CD4-positive, alpha-beta T cell treated with Interleukin-6 for 4 hours (primary cell): ENCODE measurements at places on chromosomes 2 and 18.

DNA sequence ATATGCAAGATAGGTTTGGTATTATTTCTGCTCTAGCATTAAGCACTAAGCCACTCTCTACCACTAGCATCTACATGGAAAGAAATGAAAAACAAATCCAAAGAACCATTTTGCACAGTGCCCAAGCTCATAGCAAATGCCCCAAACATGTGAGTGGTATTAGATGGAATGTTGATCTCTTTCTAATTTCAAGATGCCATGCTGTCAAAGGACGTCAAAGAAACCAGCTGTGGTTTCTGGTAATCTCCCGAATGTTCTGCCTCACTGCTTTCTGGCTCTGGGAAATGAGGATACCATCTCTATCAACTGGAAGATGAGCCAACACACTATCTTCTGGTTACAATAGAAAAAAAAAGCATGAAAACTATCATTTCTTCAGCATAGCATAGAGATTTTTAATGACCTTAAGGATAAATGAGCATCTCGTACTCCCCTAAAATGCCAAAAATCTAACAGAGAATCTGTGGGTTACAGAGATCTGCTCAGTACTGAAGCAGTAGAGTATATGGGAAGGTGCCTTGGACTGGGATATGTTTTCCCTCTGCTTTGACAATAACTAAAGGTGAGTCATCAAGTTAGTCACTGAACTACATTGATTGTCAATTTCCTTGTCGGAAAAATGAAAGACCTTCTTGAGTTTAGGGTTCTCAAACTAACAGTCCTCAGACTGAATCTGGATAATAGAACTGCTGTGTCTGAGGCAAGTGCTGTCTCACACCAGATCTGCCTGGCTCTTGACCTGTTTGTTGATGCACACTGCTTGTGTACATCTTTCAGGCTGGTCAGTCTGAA, 244.8 kb upstream of the NCKAP5 start:
- DNase-seq = no peak

GRCh38 chr2:195734395-195734794, 77.4 kb downstream of the SLC39A10 start:
- DNase-seq = no peak

- no peak for DNase-seq
Observed at GRCh38 chr2:54000524-54000923, 29.7 kb upstream of the PSME4 start.

- no peak for DNase-seq
Observed at GRCh38 chr18:7116792-7117389, 706 bp downstream of the LAMA1 start.

- peak; percentile 3 for DNase-seq
Observed at GRCh38 chr18:46917803-46918600, 600 bp downstream of the KATNAL2 start.

- peak; percentile 26 for DNase-seq
Observed at GRCh38 chr2:25851740-25852503, 26.4 kb downstream of the ASXL2 start.

GRCh38 chr18:21004726-21005125, 106.9 kb downstream of the ROCK1 start:
- no peak for DNase-seq

DNA sequence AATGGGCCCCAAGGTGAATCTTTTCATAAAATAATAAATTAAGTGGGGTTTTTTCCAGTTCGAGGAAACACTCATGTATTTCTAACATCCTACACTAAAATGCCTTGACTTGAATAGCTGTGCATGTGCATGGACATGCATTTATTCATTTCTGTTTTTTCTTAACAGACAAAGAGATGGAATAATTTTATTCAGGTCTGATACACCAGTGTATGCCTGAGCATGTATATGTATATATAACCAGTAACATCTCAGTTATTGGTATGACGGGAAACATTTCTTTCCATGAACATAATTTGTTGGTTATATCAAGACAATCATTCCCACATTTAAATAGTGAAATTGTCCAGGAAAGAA, 468.7 kb upstream of the TNP1 start:
- no peak for DNase-seq

DNA sequence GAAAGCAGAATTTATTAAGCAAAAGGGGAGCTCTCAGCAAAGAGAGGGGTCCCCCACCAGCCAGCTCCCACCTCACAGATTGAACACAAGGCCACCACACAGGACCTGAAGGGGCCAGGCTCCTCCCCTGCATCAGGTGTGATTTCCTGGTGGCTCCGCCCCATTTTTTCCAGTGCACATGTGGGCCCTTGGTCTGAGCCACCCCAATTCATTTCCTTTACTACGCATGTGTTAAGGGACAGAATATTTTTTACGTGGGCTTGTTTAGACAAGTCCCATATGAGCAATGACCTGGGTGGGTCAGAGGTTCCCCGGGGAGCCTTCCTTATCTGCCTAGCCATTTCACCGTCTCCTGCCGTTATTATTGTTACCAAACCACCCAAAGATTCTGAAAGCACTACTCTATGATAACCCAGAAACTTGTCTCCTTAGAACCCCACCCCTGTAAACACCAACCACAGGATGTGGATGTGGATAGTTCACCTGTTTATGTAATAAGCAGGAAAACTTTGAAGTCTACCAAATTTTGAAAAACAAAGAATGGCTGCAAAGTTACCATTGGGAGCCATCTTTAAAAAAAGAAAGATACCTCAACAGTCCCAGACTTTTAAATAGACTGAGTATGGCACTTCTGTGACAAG, 191.7 kb downstream of the CD226 start:
- DNase-seq = peak; percentile 2

DNA sequence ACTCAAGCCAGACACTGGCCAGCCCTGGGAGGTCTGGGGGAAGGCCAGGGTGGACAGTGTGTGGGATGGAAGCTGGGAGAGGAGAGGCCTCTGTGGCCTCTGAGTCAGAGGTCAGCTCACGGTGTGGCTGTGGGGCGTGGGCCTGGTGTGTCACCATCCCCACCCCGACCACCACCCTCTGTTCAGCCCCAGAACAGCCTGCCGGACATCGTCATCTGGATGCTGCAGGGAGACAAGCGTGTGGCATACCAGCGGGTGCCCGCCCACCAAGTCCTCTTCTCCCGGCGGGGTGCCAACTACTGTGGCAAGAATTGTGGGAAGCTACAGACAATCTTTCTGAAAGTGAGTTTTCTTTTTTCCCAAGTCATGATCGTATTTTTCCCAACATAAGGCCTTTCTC, 110.5 kb downstream of the DYSF start:
- DNase-seq = no peak

DNA sequence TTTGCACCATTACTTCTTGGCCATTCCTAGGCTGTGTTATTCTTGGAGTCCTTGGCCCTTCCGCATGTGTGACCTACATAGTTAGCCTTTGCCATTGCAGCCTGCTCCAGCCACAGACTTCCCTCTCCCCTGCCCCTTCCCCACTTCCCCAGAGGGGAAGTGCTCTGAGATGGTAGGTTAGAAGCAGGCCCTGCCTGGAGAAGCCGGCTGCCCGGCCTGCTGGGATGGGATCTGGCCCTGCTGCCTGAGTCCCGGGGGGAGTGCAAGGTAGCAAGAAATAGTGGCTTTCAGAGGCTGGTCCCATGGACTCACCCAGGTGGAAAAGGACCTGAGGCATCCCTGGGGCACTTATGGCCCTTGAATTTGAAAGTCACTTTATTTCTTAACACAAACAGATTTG, 28.4 kb upstream of the OTOF start:
- DNase-seq = no peak

GRCh38 chr2:26164641-26165211, 8.2 kb upstream of the GAREM2 start:
- no peak for DNase-seq

- DNase-seq = no peak
Observed at GRCh38 chr18:44835703-44836102, 155.0 kb downstream of the SETBP1 start.

DNA sequence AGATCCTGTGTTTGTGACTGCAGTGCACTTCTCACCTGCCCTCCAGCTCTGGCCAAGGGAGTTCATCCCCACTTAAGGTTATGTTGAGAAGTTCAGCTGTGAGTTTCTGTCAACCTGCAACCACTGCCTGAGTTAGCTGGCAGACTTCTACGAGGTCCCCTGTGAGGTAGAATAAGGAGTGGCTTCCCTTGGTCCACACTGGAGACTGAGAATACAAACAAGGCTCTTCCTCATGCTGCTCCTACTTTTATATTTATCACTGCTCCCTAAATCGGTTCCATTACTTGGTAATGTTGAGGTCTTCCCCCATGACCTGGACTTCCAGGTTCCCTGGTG, 353.2 kb upstream of the CWC22 start:
- no peak for DNase-seq

GRCh38 chr18:34976534-34976898, 64.7 kb upstream of the MAPRE2 start:
- DNase-seq = no peak

DNA sequence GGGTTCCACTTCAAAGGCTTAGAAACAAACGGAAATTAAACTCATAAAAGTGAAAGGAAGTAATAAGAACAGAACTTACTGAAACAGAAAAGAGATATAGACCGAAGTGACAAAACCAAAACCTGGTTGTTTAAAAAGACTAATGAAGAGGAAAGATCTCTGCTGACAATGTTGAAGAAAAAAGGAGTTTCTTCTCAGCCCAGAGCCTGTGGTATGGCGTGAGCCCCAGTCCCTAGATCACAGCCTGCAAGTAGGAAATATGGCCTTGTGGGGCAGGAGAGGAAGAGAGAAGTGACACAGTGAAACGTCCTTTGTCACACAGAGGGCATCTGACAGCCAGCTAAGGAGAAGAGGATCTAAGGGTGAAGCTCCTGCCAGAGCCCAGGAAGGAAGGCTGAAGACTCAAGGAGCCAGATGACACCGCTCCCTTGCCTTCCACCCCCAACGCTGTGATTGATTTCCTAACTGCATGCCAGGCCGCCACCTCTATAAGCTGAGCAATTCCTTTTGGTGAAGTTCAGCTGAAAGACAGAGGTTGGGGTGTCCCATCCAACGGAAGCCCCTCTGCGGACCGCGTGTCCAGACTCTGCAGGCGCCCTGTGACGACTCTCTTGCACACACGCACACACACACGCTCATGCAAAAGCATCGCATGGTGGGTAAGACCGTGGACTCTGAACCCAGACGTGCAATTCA, 141.1 kb downstream of the HDAC4 start:
- peak; percentile 32 for DNase-seq

DNA sequence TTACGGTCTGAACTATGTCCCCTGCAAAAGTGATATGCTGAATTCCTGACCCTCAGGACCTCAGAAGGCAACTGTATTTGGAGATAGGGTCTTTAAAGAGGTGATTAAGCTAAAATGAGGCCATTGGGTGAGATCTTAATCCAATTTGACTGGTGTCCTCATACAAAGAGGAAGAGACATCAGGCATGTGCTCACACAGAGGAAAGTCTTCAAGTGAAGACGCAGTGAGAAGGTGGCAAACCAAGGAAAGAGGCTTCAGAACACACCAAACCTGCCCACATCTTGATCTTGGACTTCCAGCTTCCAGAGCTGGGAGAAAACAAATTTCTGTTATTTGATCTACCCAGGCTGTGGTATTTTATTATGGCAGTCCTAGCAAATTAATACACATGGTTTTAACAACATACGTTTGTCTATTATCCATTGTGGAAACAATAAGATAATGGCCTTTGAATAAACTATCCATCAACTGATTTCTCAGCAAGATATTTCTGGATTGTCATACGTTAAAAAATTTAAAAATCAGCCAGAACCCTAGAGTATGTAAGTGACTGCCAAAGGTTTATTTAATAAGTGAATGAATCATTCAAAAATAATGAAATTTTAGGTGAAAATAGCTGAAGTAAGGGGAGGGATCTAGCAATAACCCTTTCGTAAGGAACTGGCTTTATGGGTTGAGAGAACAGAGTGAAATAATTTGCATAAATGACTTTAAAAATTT, 6.5 kb downstream of the WIPF1 start:
- DNase-seq = no peak

DNA sequence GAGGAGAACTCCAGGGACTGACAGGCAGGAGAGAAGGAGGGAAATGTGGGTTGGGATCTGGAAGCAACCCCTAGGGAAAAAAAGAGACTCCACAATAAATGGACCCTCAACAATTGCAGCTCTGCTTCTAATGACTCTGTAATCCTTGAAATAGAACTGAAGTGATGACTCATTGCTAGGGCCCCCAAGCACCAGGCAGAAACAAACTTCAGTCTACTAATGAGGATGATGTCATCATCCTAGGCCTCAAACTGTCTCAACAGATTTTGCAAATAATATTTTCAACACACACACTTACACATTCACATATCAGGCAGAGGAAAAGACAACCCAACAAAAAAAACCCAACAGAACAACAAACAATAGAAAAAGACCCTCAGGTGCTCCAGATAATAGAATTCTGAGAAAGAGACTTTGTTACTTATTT, 143.3 kb downstream of the HDAC4 start:
- peak; percentile 57 for DNase-seq

DNA sequence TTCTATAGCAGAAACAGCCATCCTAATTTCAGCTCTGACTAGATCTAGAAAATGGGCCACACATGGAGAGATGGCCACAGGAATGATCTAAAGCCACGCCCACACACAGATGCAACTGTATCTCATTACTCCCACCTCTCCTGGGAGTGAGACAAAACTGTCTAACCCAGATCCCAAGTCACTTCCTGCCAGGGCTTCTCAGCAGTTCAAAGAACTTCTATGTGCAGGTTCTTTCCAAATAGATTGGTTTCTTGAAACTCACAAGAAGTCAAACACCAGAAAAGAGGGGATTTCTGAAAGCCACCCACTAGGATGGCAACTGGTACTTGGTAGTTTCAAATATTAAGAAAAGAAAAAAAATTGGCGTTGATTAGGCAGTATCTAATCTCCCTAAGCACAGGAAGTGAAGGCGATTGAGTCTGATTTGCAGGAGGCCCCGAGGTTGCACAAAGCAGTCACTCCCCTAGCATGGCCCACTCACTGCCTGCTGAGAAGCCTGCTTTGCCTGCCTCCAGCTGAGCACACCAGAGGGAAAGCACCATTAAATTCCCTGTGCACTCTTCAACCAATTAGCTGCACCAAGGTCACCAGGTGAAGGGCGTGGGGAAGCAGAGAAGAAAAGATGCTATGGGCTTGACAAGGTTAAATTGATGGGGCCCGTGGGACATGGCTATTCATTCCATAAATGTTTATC, 51.1 kb downstream of the PAPOLG start:
- peak; percentile 36 for DNase-seq

GRCh38 chr2:239868556-239869181, 156.5 kb downstream of the NDUFA10 start:
- DNase-seq = no peak

- no peak for DNase-seq
Observed at GRCh38 chr2:66343259-66343658, 91.7 kb upstream of the MEIS1 start.

- DNase-seq = no peak
Observed at GRCh38 chr2:228507870-228508269, 326.4 kb upstream of the SPHKAP start.

GRCh38 chr2:216052420-216052819, 29.2 kb downstream of the PECR start:
- no peak for DNase-seq

- no peak for DNase-seq
Observed at GRCh38 chr18:22822024-22822423, 111.1 kb upstream of the RBBP8 start.

- DNase-seq = no peak
Observed at GRCh38 chr2:220887876-220888275, 684.2 kb downstream of the EPHA4 start.

- DNase-seq = peak; percentile 84
Observed at GRCh38 chr2:27032495-27033252, at the start of gene TMEM214. Gene TMEM214, plus strand, starts transcription at chr2:27032965. Its CDS starts 51 bp downstream, at chr2:27033016.
